ENCODE measurements at places on chromosomes 5 and 9. TPM values are rescaled to one million over a fixed set of nuclear protein-coding genes. Genes with fewer than 3 reads are reported as not detected.

DNA sequence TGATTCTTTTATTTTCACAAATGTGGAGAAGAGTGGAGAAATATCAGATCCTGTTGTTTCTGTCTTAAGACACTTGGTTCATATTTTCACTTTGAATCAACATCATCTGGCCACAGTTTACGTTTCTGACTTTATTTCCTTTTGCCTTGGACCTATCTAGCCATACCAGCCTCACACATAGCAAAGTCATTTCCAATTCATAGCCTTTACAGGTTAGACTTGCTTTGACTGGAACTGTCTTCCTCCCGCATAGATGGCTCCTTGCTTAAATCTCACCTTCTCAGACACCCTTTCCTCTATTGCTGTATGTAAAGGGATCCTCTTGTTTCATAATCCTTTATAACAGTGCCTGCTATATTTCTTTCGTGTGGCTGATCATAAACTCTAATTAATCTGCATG, 297.8 kb downstream of the SH3GL2 start:
- H3K4me1 ChIP-seq: no peaks in the 10 kb centered on the region
- H3K27ac ChIP-seq: no peak overlapping the region
- no peak overlapping the region for H3K4me3 ChIP-seq
- no peaks in the 10 kb centered on the region for H3K36me3 ChIP-seq

GRCh38 chr5:92841604-92842155, 739.3 kb downstream of the NR2F1-AS1 start:
- no peaks in the 10 kb centered on the region for H3K4me1 ChIP-seq
- H3K4me3 ChIP-seq: no peak overlapping the region
- no peaks in the 10 kb centered on the region for H3K27me3 ChIP-seq
- no peak overlapping the region for H3K27ac ChIP-seq

The ARRDC1 gene
- 71.1 TPM for total RNA-seq

GRCh38 chr9:98127226-98127625, 8.2 kb upstream of the TRIM14 start:
- DNase-seq: no peak
- no peaks in the 10 kb centered on the region for H3K36me3 ChIP-seq
- H3K4me3 ChIP-seq: no peak overlapping the region
- no peaks in the 10 kb centered on the region for H3K27me3 ChIP-seq

The ENTPD2 gene
- total RNA-seq: not detected

DNA sequence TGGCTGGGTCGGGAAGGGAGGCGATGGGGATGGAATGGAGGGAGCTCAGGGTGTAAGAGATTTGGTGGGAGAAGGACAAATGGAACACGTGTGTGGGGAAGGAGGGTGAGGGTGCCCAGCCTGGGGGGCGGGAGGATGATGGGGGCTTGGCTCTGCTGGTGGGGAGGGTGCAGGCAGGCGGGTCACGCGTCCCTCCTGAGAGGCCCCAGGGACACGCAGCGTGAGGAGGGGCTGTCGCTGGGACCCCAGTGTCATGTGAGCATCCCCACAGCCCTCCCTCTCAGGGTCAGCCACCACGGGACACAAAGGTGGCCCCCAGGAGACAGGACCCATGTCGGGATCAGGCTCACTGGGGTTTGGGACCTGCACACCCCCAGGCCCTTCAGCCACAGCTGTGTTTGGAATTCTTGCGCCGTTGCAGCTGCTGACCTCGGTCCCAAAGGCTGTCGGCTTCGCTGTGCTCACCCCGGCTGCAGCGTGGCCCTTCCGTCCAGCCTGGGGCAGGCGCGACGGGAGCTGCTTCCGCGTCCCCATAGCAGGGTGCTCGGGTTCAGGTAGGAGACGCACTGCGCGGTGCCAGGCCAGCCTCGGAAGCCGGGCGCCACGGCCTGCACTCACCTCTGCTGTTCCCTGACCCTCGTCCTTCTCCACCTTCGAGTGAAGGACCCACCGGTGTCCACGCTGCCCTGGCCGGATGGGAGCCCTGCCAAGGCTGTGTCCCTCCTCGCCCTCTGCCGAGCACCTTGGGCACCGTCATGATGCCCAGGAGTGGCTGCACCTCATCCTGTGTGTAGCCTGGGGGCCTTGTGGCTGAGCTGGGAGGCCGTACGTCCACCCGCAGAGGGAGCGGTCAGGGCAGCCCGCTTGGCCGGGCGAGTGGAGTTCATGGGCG, 5.4 kb downstream of the SLC6A19 start:
- H3K27ac ChIP-seq: no peak overlapping the region
- no peak for DNase-seq
- H3K27me3 ChIP-seq: no peaks in the 10 kb centered on the region
- no peaks in the 10 kb centered on the region for H3K4me1 ChIP-seq

DNA sequence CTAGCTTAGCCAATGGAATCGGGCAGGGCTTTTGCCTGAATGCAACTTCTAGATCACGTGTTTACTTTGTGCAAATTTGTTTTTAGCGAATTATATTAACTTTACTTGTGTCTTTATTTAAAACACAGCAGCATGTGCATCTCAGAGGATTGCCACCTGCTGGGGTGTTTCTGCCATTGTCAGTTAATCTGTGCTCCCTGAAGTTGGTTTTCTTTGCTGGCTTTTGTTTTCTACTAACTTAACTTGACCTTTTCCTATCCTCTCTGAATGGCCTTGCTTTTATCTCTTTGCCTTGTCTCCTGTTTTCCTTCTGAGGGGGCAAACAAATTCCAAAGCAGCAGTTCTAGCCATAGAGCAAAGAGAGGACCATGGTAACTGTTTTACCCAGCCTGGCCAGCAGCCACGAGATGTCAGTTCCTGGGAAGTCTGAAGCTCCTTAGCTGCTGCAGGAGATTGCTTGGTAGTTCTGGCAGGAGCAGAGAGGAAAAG, 67.6 kb downstream of the ARHGEF28 start:
- DNase-seq: no peak
- H3K36me3 ChIP-seq: no peaks in the 10 kb centered on the region
- peaks cover 26% of the 10 kb centered on the region for H3K4me1 ChIP-seq

DNA sequence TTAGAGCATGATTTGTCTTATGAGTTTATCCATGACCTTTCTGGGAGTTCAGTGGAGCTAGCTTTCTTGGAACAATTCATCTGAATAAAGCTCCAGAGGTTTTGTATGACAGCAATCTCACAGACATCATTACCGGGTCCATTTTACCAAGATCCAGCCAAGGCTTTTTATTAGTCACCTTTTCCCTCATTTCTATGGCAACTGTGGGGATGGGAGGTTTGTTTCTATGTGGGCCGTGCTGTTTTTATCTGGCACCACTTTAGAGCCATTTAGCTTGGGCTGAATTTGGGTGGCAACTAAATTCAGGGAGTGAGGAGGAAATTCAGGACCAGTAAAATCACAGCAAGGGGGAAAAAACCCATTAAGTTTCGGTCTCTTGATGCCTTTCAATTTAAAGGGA, 245.7 kb downstream of the NSG2 start:
- no peak for DNase-seq
- H3K4me3 ChIP-seq: no peak overlapping the region
- H3K27me3 ChIP-seq: no peaks in the 10 kb centered on the region
- no peaks in the 10 kb centered on the region for H3K4me1 ChIP-seq
- no peaks in the 10 kb centered on the region for H3K36me3 ChIP-seq
- no peak overlapping the region for H3K27ac ChIP-seq

DNA sequence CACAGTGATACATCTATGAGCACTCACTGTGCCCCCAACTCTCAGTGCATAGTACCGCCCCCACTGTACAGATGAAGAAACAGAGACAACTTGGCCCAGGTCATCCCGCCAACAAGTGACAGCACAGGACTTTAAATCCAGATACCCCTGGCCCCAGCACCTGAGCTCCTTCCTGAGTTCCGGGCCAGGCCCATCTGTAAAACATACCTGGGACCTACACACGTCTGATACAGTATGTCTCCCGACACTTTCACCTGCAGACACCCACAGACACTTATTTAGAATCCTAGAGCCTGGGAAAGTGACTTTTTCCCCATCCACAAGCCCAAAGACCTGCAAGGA, 60.8 kb upstream of the SLC25A51 start:
- H3K4me1 ChIP-seq: peaks cover 39% of the 10 kb centered on the region
- DNase-seq: no peak
- no peak overlapping the region for H3K4me3 ChIP-seq
- no peaks in the 10 kb centered on the region for H3K27me3 ChIP-seq

Data from activated T-helper 2 cell treated with anti-CD3 and anti-CD28 coated beads, Interferon-gamma antibody, Interleukin-2, Interleukin-4, amounts not matched to agents 10 μg/mL and 5 μg/mL and 100 μg/mL, durations not matched to agents 14 hours and 24 hours and 36 hours (primary cell).